ENCODE measurements at places on chromosomes 5 and 9. TPM values are rescaled to one million over a fixed set of nuclear protein-coding genes. Genes with fewer than 3 reads are reported as not detected.

DNA sequence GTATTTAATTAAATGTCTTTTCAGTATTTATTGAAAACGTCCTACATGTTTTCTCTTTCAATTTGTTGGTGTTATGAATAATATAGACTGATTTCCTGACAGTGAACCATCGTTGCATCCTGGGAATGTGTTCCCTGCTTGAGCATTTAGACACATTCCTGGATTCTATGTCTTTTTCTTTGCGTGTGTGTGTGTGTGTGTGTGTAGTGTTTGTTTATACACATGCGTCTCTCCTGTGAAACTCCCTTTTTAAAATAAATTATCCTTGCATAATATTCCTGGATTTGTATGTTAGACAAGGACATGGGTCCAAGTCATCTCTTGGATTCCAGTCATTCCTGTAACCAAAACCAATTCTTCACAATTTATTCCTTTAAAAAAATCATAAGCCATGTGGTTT is 153.4 kb downstream of the HSPA4 start:
- no peak for DNase-seq

DNA sequence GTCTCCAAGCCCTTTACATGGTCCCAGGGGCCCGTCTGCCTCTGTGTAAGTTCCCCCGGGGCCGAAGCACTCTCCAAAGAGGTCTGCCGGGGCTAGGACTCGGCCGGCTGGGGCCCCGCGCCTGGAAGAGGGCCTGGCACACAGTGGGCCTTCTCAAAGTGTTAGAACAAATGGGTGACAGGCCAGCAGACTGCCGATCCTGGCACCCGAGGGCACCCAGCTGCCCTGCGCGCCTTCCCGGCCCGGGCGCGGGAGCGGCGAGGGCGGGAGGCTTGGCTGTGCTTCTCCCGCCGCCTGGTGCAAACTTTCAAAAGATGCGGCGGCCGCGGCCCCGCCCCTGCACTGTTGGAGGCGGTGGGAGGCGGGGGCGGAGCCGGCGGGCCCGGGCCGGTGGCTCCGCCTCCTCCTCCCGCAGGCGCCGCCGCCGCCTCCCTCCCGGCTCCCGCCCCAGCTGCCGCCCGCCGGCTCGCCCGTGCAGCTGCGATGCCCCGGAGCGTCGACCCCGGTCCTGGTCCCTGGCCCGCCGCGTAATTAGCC is at the start of gene NEURL1B:
TSS of gene NEURL1B (plus strand) at position 442 of the 537 bp plus-strand sequence. CDS start 144 bp downstream, outside the sequence.
- no peak for DNase-seq

DNA sequence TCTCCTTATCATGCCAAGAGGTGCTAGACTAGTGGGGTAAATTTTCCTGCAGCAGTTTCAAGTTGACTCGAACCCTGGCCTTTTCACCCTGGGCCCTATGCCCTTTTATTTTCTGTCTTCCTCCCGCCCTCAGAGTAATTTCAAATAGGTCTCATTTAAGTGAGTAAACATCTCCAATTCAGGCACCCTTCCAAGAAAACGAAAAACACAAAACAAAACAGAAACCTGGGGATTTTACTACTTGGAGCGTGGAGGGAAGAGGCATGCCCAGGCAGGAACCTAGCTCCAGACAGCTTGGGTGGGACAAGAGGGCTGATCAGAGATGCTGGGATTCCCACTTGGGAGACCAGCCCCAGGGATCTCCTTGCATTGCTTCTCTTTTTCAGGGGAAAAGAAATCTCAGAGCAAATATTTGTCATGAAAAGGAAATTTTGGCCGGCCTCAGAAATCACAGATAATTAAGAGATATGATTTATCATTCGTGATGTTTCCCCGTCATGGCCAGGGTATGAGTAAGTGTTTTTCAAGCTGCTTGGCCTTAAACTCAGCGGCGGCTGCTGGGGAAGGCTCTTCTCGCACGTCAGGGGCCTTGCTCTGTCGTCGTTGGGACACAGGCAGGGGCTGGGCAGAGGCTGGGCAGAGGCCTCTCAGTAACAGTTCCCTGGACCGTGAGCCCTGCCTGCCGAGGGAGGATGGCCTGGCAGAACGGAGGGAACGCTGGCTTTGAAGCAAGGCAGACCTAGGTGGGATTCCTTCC is 248.6 kb upstream of the KLF4 start:
- DNase-seq, result no peak

DNA sequence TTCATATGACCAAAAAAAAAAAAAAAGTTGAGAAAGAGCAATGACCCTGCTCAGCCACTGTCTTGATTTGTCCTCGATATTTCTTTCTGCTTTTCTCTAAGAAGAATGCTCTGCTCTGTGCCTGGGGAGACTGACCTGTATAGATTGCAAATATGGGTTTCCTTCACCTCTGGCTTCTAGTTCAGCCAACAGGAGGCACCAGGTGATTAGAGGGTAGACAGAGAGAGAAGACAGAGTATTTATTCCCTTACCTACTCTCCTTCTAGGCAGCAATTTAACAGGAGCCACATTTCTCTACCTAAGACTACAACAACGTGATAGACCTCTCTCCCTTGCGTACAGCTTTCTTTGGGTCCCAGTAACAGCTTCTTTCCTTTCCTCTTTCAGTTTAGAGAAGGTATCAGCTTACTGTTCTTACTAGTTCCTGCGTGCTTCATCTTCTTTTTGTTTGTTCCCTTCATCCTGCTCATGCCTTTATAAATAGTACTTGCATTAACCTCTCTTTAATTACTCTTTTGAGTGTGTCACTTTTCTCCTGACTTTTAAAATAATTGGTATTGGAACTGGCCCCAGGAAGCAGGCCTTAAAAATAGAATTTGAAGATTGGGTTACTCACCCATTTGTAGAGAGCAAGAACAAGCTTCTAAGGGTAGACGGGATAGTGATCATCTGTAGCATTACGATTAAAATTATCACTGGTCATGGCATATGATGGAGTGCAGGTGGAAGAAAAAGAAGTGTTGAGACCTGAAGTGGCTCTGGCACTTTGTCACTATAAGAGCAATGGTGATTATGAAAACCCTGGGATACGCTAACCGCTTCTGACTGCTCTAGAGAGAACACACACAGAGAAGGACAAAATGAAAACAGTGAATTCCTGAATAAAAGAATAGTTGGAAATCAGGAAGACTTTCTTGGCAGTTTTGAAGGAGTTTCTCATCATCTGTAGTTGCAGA is 161.2 kb upstream of the FSTL4 start:
- no peak for DNase-seq

- no peak for DNase-seq
These were observed 42.4 kb downstream of the FYB1 start for GRCh38 chr5:39176759-39177630.

DNA sequence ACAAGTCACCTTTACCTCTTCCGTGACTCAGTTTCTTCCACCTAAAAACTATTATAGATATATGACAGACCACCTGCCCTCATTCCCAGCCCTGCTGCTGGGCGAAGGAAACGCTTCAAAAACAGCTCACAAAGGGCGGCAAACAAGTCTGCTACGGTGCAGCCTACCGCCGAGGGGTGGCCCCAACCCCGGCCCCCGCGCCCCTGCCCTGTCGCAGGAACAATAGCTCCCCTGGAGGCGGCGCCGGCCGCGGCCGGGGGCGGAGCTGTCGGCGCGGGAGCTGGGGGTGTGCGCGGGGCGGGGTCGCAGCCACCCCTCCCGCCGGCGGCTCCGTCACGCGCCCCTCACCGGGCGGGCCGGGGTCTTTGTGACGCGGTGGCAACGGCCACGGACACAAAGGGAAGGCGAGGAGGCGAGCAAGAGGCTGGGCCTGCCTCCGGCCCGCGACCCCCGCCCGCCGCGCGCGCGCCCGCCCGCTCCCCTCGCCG is at the start of gene TMEFF1:
TSS of gene TMEFF1 (plus strand) at position 362 of the 488 bp plus-strand sequence. CDS start 396 bp downstream, outside the sequence.
- no peak for DNase-seq

- no peak for DNase-seq
These were observed 49.8 kb upstream of the PALM2AKAP2 start for GRCh38 chr9:109730228-109730627.

Gene LCN2
- total RNA-seq, result not detected

Gene ARL10
- 14.8 TPM for total RNA-seq

Gene DCAF10
- total RNA-seq, result 47.4 TPM

Data from thoracic aorta (tissue), 2 donors.